Stimulated activated CD4-positive, alpha-beta T cell treated with anti-CD3 and anti-CD28 coated beads, TNF-alpha, amount 100 ng/mL, for 4 hours (primary cell): ENCODE measurements at places on chromosomes 13 and 19.
A peak's percentile ranks its signal among the peaks of the same experiment; 100 is the strongest.

GRCh38 chr13:66021846-66022245, 1208.3 kb downstream of the PCDH9 start:
- DNase-seq = no peak

DNA sequence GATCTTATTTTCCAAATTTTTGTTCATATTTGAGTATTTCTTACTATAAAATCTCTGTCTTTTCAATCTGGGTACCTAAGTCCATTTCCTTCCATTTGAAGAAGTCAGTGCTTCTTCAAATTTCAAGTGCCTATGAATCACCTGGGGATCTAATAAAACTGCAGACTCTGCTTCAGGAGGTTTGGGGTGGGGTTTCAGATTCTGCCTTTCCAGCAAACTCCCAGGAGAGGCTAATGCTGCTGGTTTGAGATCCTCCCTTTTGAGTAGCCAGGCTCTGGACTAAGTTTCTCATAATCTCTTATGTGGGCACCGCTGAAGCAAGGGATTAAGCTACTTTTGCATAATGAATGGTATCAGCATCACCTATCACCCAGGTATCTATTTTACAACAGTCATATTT, 242.4 kb downstream of the RGCC start:
- DNase-seq = no peak

- peak; percentile 42 for DNase-seq
Observed at GRCh38 chr19:45615795-45616703, 14.0 kb upstream of the GPR4 start.

DNA sequence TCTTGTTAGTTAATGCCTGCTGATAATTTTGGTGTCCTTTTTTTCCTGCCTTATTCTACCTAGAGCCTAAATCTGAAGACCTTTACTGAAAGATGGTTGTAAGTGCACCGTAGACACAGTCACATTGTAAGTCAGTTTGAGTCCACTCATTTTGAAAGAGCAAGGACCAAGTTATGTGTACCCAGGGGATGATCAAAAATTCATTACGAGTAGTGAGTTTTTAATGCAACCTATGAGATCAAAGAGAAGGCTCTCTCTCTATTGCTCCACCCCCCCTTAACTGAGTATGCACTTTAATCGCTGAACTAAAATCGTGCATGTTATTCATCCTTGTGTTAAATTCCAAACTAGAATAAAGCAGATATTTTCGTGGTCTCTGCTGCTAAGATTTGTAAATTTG, 1.8 kb downstream of the RAP2A start:
- no peak for DNase-seq
